ENCODE measurements at places on chromosomes 7 and 10. TPM values are rescaled to one million over a fixed set of nuclear protein-coding genes. Genes with fewer than 3 reads are reported as not detected.

FAM237B gene
- not detected for total RNA-seq

NEUROD6 gene
- not detected for total RNA-seq

SPDYE2B gene
- total RNA-seq, result not detected

GRB10 gene
- 106 TPM for total RNA-seq

TRIM24 gene
- 44.1 TPM for total RNA-seq

GBF1 gene
- 64.4 TPM for total RNA-seq

GRCh38 chr7:8800986-8801385, 367.6 kb downstream of the NXPH1 start:
- DNase-seq, result no peak

DNA sequence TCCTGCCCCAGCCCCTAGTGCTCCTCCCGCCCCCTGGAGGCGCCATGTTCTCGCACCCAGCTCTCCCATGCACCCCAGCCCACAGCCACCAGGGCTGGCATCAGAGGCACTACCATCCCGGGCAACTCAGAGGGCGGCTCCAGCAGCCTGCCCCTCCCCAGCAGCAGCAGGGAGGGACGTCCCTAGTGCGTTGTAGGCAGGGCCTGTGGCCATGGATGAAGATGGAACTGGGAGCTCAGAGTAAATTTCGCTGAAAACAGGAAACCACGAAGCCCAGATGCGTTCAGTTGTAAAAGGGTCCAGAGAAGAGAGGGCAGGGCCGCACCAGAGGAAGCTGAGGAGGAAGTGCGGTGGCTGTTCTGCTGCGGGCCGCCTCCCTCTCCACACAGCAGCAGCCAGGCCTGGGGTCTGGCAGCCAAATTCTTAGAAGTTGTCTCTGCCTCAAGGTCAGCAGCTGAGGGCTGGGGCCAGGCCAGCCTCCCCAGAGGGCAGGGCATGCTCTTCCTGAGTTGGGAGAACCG, 24.6 kb downstream of the VSIR start:
- DNase-seq, result no peak

DNA sequence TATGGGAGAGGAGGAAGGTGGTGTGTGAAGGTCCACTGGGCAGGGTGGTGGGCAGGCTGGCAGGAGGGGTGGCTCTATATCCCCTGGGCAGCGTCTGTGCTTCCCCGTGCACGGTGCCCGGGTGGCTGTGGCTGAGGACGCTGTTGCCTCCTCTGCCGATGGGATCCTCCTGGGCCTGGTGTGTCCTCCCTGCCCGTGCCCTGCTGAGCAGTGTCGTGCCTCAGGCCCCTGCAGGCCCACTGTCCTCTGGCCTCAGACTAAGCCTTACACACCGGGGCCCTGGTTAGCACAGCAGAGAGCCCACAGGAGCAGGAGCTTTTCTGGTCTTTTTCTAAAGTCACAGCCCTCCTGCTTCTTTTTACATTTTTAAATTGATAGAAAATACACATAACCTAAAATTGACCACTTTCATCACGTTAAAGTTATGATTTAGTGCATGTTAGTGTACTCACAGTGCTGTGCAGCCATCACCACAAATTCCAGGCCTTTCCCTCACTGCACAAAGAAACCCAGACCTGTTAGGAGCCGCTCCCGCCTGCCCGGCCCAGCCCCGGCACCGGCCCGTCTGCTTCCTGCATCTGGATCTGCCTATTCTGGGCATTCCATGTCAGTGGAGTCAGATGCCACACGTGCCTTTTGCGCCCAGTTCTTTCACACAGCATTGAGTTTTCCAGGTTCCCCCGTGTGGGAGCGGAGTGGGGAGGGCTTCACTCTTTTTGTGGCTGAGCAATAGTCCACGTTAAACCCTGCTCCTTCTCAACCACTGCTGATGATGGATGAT, 19.4 kb downstream of the PFKFB3 start:
- DNase-seq, result no peak

- DNase-seq, result no peak
Measured at GRCh38 chr7:39324139-39324760, 242.0 kb upstream of the YAE1 start.

GRCh38 chr7:87000344-87000743, 59.1 kb downstream of the ELAPOR2 start:
- DNase-seq, result no peak

GRCh38 chr7:26201247-26202018, at the start of gene CBX3:
TSS of gene CBX3 (plus strand) at chr7:26201745. CDS start at chr7:26202999, 1,254 bp downstream.
- peak; percentile 93 for DNase-seq

DNA sequence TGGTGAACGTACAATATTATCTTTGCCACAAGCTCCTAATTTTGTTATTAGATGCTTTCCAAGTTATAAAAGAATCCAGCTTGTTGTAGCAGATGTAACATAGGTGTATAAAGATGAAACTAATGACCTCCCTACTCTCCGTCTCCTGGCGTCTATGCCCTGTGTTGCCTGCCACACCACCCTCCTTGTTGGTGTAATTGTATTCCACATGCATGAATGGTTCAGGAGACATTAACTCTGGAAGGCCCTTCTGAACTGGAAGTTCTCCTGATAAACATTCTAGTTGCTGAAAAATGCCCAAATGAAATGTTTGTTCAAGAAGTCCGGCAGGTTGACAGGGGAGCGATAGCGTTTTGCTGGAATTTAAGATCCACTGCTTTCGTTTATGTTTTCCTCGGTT, 53.9 kb upstream of the SEPHS1 start:
- DNase-seq, result no peak

- no peak for DNase-seq
Measured at GRCh38 chr10:124605001-124605370, 139.2 kb downstream of the FAM53B start.

GRCh38 chr10:112960151-112960681, 10.2 kb downstream of the TCF7L2 start:
- no peak for DNase-seq

DNA sequence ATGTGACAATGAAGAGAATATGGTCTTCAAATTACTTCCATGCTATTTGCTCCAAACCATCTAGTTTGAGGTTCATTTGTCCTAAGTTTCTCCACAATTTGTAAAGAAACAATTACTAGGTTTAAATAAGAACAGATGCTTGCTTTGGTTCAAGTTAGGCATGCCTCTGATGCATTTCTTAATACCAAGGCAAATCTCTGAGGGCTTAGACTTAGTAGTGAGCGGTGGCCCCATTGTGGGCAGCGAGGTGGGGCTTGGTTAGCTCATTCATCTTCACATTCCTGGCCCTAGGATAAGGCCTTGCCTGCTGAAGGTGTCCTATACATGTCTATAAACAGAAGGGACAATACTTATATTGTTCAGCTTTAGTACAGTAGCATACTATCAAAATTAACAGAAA, 52.4 kb upstream of the RHEB start:
- no peak for DNase-seq

GRCh38 chr7:130486954-130487436, 4.9 kb upstream of the MEST start:
- no peak for DNase-seq

DNA sequence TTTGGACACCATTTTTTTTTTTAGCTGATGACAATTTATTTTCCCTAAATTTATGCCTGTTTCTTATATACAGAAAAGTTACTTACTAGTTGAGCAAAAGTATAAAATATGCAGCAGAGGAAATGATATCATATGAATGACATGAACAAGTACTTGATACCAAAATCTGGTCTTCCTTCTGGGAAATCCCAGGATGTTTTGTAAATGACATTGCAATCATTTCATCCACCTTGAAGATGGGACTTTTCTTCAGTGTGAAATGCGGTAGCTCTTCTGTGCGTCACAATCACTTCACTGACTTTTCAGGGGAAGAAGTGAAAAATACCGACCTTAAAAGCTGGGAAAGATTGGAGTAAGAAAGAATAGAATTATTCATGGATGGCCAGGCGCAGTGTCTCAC, 23.8 kb downstream of the C1QL3 start:
- DNase-seq, result no peak

DNA sequence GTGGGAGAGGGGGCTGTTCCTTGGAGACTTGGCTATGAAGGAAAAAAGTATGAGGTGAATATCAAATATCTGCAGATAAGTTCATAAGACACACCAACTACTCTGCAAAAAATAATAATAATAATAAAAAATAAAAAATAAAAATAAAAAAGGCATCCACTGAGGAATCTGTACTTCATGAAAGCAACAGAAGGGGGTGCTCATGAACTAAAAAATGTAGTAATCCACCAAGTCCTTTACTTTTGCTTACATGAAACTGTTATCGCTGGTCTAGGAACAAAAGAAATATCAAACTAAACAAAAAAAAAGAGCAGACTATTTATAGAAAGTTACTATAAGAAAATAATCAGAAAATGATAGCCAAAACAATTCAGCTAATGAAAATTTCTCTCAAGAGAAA, 579.0 kb downstream of the PHTF2 start:
- DNase-seq, result no peak

GRCh38 chr10:11068861-11069633, 51.4 kb downstream of the CELF2 start:
- no peak for DNase-seq

- no peak for DNase-seq
Measured at GRCh38 chr10:4064489-4064888, 279.5 kb upstream of the KLF6 start.

All from ureter (tissue), 1 donor.